ENCODE measurements at places on chromosomes 2 and 18. TPM values are rescaled to one million over a fixed set of nuclear protein-coding genes. Genes with fewer than 3 reads are reported as not detected.
A peak's percentile ranks its signal among the peaks of the same experiment; 100 is the strongest.

GRCh38 chr18:29378651-29379136 lies 1201.8 kb upstream of the CDH2 start:
- no peaks in the 10 kb centered on the region for H3K27me3 ChIP-seq
- H3K4me1 ChIP-seq = no peaks in the 10 kb centered on the region
- no peak overlapping the region for H3K27ac ChIP-seq
- H3K4me3 ChIP-seq = no peak overlapping the region

DNA sequence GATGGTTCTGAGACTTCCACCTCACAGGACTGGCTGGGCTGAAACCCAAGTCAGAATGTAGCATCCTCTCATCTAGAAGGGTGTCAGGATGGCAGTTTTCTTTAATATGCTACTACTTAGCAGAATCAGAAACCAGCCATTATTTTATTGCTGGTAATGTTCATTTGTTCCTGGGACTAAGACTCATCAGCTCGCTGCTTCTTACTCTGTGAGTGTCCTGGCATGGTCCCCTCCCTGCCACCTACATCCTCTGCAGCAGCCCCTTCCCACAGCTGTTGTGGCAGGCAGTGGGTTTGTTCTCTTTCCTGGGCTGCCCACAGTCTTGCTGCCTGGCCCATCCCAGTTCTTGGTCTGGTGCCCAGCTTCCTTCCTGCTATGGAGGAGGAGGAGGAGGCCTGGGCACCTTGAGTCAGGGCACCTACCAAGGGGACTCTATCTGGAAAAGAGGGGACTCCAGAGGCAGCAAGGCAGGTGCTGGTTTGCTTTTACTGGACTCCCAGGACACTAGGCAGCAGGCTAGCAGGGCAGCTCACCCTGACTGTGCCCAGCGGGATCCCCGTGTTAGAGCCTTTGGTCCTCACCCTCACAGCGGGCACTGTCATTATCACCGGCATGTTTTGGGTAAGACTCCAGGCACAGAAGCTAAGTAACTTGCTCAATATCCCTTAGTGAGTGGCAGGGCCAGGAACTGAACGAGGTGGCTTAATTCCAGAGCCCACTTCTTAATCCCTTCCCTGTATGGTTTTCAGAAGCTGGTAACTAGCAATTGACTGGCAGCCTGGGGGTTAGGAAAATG lies 62.1 kb downstream of the LRRFIP1 start:
- H3K27ac ChIP-seq = peak overlapping the region; percentile 96
- no peaks in the 10 kb centered on the region for H3K27me3 ChIP-seq
- H3K4me1 ChIP-seq = peaks cover 75% of the 10 kb centered on the region
- no peak overlapping the region for H3K4me3 ChIP-seq
- no peaks in the 10 kb centered on the region for H3K36me3 ChIP-seq

- no peaks in the 10 kb centered on the region for H3K4me1 ChIP-seq
- DNase-seq = no peak
- no peaks in the 10 kb centered on the region for H3K27me3 ChIP-seq
- H3K4me3 ChIP-seq = no peak overlapping the region
- H3K27ac ChIP-seq = no peak overlapping the region
Observed at GRCh38 chr2:104702031-104702850, 151.7 kb upstream of the POU3F3 start.

GRCh38 chr2:228507870-228508269 lies 326.4 kb upstream of the SPHKAP start:
- H3K4me1 ChIP-seq = no peaks in the 10 kb centered on the region
- no peak overlapping the region for H3K27ac ChIP-seq
- DNase-seq = no peak
- H3K36me3 ChIP-seq = no peaks in the 10 kb centered on the region
- no peak overlapping the region for H3K4me3 ChIP-seq

- no peak overlapping the region for H3K4me3 ChIP-seq
- no peaks in the 10 kb centered on the region for H3K4me1 ChIP-seq
- no peak for DNase-seq
- no peaks in the 10 kb centered on the region for H3K36me3 ChIP-seq
- H3K27ac ChIP-seq = no peak overlapping the region
- H3K27me3 ChIP-seq = no peaks in the 10 kb centered on the region
Observed at GRCh38 chr18:40152859-40153258, 1802.2 kb upstream of the PIK3C3 start.

- no peak for DNase-seq
- H3K27ac ChIP-seq = no peak overlapping the region
- no peak overlapping the region for H3K4me3 ChIP-seq
- no peaks in the 10 kb centered on the region for H3K27me3 ChIP-seq
- H3K4me1 ChIP-seq = peaks cover 12% of the 10 kb centered on the region
Observed at GRCh38 chr18:75677696-75678455, 250.4 kb upstream of the SMIM21 start.

DNA sequence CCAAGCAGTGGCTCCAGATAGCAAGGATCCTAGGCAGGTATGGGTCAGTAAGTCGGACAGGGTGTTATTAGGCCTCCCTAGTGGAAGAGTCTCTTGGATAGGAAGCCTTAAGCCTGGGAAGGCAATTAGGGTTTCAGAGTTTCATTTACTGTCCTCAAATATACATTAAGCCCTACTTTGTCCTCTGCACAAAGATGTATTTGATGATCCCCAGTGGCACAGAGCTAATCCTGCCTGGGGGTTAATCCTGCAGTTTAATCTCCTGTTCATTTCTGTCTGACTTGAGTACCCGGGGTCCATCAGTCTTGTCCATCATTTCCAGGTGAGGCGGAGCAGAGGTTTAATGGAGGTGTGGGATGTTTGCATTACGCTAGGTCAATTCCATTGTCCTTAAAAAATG lies 62.0 kb downstream of the MTCL1 start:
- no peaks in the 10 kb centered on the region for H3K36me3 ChIP-seq
- no peak for DNase-seq
- H3K4me3 ChIP-seq = no peak overlapping the region

GRCh38 chr2:45497355-45497754 lies 113.7 kb downstream of the SRBD1 start:
- H3K4me1 ChIP-seq = no peaks in the 10 kb centered on the region
- no peak overlapping the region for H3K4me3 ChIP-seq
- no peaks in the 10 kb centered on the region for H3K36me3 ChIP-seq
- DNase-seq = no peak
- no peak overlapping the region for H3K27ac ChIP-seq

DNA sequence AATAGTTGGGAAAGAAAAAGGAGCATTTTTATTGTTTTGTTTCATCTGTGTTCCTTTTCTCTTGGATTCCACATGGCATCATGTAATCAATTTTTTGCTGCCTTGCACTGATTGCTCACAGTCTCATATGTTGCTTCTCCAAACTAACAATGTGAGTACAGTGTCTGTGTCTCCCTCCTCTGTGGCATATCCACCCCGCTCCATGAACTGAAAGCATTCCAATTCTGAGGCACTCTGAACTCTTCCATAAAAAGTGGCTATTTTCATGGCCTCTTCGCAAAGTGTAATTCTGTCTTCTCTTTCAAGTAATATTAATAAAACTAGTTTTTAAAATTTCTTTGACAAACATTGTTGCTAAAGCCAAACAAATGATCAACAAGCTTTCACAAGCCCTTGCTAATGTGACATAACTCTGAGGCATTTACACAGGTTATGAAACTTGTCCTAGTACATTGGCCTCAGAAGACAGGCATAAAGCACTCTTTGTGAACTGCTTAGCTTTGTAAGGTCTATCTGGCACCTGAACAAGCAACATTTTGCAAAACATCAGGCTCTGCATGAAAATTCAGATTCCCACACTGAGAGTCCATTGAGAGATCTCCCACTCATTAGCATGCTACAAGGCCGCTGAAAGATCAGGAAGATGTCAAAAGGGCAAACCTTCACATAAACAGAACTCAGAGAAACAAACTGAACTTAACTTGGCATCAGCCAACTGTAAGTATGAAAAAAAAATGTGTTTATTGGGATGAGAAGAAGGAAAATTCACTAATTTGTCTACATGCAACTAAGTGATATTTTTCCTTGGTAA lies 33.0 kb downstream of the GPR75 start:
- peaks cover 18% of the 10 kb centered on the region for H3K4me1 ChIP-seq
- no peak for DNase-seq
- peak overlapping the region; percentile 18 for H3K27ac ChIP-seq
- no peaks in the 10 kb centered on the region for H3K27me3 ChIP-seq

- no peak overlapping the region for H3K4me3 ChIP-seq
- H3K36me3 ChIP-seq = no peaks in the 10 kb centered on the region
- H3K27me3 ChIP-seq = no peaks in the 10 kb centered on the region
Observed at GRCh38 chr18:50776383-50776782, 43.4 kb downstream of the MRO start.

GRCh38 chr2:237315829-237316225 lies 98.1 kb downstream of the COL6A3 start:
- no peaks in the 10 kb centered on the region for H3K27me3 ChIP-seq
- H3K27ac ChIP-seq = peak overlapping the region; percentile 96
- no peaks in the 10 kb centered on the region for H3K36me3 ChIP-seq
- peaks cover 82% of the 10 kb centered on the region for H3K4me1 ChIP-seq
- no peak overlapping the region for H3K4me3 ChIP-seq

DNA sequence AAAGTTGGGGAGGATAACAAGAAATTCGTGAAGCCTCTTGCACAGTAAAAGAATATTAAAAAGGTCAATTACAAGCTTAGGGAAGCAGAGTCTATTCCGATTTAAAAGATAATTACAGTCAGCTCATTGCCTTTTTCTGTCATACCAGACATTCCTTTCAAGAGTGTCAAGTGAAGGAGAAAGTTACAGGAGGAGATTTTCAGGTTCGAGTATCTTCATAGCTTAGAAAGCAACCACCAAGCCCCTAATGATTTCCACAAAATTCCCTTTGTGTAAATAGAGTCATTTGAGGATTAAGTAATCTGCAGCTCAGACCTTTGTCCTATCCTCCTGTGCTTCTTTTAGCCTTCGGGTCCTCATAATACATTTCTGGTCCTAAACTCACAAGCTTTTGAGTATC lies 414.9 kb downstream of the CDH2 start:
- no peak for DNase-seq
- H3K36me3 ChIP-seq = no peaks in the 10 kb centered on the region
- no peak overlapping the region for H3K27ac ChIP-seq
- H3K27me3 ChIP-seq = no peaks in the 10 kb centered on the region

DNA sequence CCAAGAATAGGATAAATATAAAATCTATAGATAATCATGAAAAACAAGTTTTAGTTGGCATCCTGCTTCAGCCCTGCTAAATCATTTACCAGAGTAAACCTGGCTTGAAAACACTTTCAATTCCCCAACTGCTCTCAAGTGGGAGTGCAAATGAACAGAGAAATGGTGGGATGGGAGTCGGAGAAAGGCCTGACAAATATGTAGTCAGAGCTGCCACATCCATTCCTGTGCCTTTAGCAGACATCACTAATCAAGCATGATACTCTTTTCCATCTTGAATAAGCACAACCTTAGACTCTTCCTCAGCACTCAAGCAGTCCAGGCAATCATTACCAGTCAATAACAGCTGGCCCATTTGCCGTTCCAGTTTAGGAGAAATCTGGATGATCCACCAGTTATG lies 101.3 kb downstream of the ANKRD44 start:
- no peaks in the 10 kb centered on the region for H3K36me3 ChIP-seq
- DNase-seq = no peak
- no peak overlapping the region for H3K4me3 ChIP-seq
- peaks cover 4% of the 10 kb centered on the region for H3K4me1 ChIP-seq
- H3K27me3 ChIP-seq = no peaks in the 10 kb centered on the region

DNA sequence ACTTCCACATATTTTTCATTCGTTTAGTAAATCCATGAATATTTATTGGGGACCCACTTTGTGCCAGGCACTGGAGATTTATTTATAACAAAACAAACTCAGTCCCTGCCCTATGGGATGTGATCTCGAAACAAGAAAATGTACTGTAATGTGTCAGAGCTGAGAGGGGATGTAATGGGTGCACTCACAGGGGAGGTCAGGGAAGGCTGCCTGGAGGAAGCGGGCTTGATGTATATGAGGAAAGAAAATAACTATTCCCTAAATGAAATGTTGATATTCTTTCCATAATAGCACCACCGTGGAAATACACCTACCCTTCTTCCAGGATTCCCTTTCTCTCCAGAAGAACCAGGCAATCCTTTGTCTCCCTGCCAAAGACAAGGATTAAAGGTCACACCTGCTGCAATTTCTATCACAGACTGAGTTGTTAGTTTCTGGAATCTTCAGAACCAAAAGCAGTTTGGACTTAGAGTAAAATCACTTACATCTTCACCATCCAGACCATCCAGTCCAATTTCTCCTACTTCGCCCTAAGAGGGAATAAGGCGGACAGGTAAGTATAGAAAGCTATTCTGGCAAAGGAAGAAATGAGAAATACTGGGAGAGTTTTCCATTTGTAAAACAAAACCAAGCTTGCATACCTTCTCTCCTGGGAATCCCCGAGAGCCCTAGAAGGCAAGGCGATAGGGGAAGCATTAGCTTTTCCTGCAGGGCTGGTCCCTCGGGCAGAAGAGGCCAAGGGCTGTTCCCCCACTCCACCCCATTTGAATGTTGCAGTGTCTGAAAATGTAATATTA lies 55.0 kb downstream of the COL6A3 start:
- DNase-seq = no peak
- peaks cover 54% of the 10 kb centered on the region for H3K4me1 ChIP-seq
- no peaks in the 10 kb centered on the region for H3K27me3 ChIP-seq
- no peak overlapping the region for H3K4me3 ChIP-seq
- peaks cover 5% of the 10 kb centered on the region for H3K36me3 ChIP-seq

DNA sequence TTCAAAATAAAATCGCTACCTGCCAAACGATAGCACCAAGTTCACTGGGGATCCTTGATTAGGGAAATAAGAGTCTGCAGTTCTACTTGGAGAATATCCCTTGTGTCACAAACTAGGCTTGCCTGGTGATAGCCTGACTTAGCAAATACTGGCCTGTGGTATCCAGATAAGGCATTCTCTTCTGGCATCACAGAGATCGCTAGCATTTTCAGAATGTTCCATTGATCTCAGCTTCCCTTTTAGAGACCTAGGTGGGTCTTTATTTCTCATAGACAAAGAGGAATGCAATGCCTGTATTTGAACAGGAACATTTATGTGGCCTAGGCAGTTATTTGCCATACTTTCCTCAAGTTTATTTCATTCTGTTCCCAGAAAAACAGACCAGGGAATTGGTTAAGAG lies 349.1 kb downstream of the STK39 start:
- H3K27ac ChIP-seq = no peak overlapping the region
- H3K4me1 ChIP-seq = no peaks in the 10 kb centered on the region
- DNase-seq = no peak
- no peak overlapping the region for H3K4me3 ChIP-seq

DNA sequence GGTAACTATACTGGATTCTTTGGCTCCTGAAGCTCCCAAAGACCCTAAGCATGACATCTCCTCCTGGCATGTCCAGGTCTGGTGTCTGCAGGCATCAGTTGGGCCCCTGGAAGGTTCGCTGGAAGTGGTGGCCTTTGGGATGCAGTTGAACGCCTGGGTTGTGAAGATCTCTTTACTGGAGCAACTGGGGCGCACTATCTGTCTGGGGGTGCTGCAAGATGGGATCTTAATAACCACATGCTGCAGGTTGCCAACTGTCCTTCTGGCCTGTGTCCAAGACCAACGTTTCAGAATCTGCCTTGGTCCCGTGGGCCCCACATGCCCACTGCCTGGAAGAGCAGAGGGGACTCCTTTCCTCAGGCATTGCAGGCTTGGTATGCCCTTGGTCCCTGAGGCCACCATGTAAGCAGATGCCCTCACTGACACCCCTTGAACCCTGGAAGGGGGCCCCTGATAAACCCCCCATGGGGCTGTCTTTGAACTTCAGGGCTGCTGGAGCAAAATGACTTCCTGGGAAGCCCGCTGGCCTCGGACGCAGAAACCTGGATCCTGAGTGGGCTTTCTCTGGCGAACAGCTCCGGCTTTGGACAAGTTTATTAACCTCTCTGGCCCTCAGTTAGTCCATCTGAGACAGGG lies 101.9 kb downstream of the TWIST2 start:
- no peaks in the 10 kb centered on the region for H3K27me3 ChIP-seq
- no peak overlapping the region for H3K27ac ChIP-seq
- DNase-seq = peak; percentile 79

SP110 gene
- 24.9 TPM for total RNA-seq

NR4A2 gene
- 0.42 TPM for total RNA-seq

POTEE gene
- not detected for total RNA-seq

LBX2 gene
- total RNA-seq = 0.99 TPM

DNER gene
- total RNA-seq = 4.9 TPM

Data from esophagus muscularis mucosa (tissue), 4 donors.